ENCODE measurements at places on chromosomes 6 and 20. TPM values are rescaled to one million over a fixed set of nuclear protein-coding genes. Genes with fewer than 3 reads are reported as not detected.

Gene RNF39
- total RNA-seq: not detected

Gene CDH4
- 2.1 TPM for total RNA-seq

Gene LGSN
- not detected for total RNA-seq

Gene ZC2HC1B
- not detected for total RNA-seq

Gene BACH2
- total RNA-seq: 0.46 TPM

Gene PPIL6
- 3.8 TPM for total RNA-seq

Gene BEND6
- total RNA-seq: 9.0 TPM

Gene LTA
- total RNA-seq: 0.11 TPM

Gene MRAP2
- total RNA-seq: 0.92 TPM

Gene LY6G5C
- 1.8 TPM for total RNA-seq

Gene LPA
- not detected for total RNA-seq

Gene BANF2
- not detected for total RNA-seq

Gene ANGPT4
- 0.03 TPM for total RNA-seq

Gene CASS4
- 0.17 TPM for total RNA-seq

Gene C6orf52
- total RNA-seq: 2.7 TPM

Gene PAK5
- 0.46 TPM for total RNA-seq

Gene LST1
- total RNA-seq: 0.09 TPM

Gene VGLL2
- not detected for total RNA-seq

Gene GRIK2
- total RNA-seq: not detected

Gene CGA
- total RNA-seq: not detected

Gene SPATS1
- total RNA-seq: not detected

Gene RBM24
- total RNA-seq: 12.5 TPM

Gene DZANK1
- total RNA-seq: 1.4 TPM

Gene KIFC1
- 148 TPM for total RNA-seq

Gene GZF1
- 5.8 TPM for total RNA-seq

Gene TAGAP
- total RNA-seq: not detected

Gene MYLK2
- total RNA-seq: 3.0 TPM

Gene THBS2
- 12.5 TPM for total RNA-seq

Gene TDRD6
- not detected for total RNA-seq

Gene C6orf58
- total RNA-seq: 0.39 TPM

Gene SLC22A16
- not detected for total RNA-seq

Gene DEFB125
- total RNA-seq: not detected

Gene PREX1
- total RNA-seq: 11.1 TPM

Gene MAK
- not detected for total RNA-seq

Gene TBXT
- total RNA-seq: not detected

Gene SNRNP48
- total RNA-seq: 15.5 TPM

Gene CYP24A1
- 1.0 TPM for total RNA-seq

Gene PNPLA1
- total RNA-seq: not detected

Gene NOX3
- not detected for total RNA-seq

Gene HCK
- 0.15 TPM for total RNA-seq

Gene PI3
- total RNA-seq: not detected

Gene TUBB1
- not detected for total RNA-seq

Gene LMBRD1
- total RNA-seq: 12.0 TPM

Gene TEAD3
- 7.3 TPM for total RNA-seq

Gene ANKEF1
- total RNA-seq: 6.6 TPM

Gene MAN1A1
- total RNA-seq: 22.9 TPM

All from Daoy (cell line).